ENCODE measurements at places on chromosomes 7 and 10.

DNA sequence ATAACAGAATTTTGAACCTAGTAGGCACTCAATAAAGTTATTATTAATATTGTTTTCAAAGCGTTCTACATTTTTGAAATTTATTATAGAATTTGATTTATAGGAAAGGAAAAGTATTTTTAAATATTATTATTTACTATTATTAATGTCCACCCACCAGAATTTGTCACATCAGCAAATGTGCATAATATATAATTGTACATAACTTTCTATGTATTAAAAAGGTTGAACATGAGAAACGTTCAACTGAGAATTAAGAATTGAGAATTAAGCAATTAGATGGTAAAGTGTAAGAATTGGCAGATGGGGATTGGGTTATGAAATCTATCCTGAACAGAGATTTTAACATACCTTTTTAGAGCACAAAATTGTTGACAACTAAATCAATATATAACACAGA is 129.8 kb downstream of the PTN start:
- DNase-seq: no peak

GRCh38 chr10:27537787-27538186 is 33.7 kb downstream of the RAB18 start:
- no peak for DNase-seq

GRCh38 chr7:102973096-102973802 is 60.4 kb downstream of the LRRC17 start:
- no peak for DNase-seq

DNA sequence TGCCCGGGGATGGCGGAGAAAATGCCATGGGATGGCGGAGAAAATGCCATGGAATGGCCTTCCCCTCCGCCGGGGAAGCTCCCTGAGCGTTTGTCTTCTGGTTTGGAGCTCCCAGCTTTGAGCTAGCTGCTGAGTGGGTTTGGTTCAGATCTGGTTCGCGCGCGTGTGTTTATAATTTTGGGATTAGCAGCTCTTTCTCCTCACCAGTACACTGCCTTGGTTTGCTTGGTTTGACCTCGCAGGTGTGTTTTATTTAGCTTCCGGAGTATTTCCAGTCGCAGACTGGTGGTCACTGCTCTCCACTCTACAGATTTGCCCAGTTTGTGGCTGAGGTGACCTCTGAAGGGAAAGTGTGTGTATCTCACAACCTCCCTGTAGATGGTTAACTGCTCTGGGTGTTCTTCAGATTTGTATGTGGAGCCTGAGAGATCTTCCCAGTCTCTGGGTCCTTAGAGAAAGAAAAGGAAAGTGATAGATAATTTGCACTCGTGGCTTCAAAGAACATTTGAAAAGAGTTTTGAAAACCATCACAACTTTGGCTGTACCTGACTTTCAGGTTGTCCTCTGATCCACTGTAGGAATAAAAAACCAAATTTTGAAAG is 597 bp downstream of the ZNF277 start:
- no peak for DNase-seq

GRCh38 chr10:33352615-33353014 is 18.1 kb upstream of the NRP1 start:
- no peak for DNase-seq

- no peak for DNase-seq
Observed at GRCh38 chr10:69501657-69502056, 50.4 kb downstream of the TSPAN15 start.

DNA sequence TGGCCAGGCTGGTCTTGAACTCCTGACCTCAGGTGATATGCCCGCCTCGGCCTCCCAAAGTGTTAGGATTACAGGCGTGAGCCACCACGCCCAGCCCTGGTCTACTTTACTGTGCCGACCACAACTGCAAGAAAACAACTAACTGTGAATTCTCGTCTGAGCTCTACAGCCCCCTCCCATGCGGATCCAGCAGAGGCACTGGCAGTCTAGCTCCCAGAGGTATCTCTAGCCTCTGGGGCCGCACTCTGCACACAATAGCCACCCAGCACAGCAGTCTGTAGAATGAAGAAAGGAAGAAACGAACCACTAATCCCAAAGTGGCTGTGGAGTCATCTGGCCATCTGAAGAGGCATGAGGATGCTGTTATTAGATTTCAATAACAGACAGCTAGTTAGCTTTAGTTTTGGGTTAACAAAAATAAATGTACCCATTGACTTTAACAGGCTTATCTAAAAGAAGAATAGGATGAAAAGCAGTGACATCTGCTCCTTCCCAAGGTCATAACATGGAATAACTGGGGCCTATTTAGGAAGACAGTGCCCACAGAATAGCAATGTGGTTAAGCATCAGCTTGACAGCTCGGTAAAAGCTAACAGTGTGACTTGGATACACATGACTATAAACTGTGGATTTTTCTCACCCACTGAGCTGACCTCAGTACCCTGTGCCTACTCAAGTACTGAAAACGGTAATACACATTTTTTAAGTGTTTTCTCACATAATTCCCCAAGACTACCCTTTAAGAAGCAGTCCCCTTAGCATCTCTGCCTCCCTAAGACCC is 131.9 kb downstream of the TNS3 start:
- DNase-seq: no peak

GRCh38 chr10:92284112-92284704 is 6.7 kb downstream of the CPEB3 start:
- DNase-seq: peak; percentile 14

- DNase-seq: no peak
Observed at GRCh38 chr10:70791386-70792039, 6.3 kb upstream of the TBATA start.

DNA sequence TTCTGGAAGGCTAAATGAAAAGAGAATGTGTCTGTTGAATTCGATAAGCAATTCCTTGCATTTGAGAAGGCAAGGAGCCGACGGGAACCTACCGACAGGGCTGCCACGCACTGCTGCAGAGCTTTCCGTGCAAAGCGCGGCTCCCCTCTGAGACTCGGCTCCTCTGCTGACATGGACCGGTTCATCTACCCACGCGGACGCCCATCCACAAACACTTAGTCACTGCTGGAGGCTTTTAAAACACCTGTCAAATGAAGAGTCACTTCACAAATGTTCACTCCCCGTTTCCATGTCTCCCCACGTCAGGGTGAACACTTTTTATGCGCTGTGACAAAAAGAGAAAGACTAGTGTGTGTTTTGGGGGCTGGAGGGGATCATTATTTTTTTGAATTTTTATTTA is 32.0 kb downstream of the AMZ1 start:
- DNase-seq: no peak

GRCh38 chr10:16348891-16349290 is 87.9 kb upstream of the PTER start:
- no peak for DNase-seq

DNA sequence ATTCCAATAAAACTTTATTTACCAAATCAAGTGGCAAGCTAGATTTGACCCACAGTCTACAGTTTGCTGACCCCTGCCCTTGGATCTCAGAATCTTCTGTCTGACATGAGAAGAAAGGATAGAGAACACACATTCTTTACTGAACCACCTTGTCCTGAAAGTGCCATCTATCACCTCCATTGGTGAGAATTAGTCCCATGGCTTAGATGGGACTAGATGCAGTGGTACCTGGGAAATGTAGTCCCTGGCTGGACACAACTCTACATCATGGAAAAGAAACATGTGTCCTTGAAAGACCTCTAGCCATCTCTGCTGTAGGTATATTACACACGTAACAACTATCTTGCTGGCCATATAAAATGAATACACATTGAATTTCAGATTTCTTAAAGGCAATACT is 336.2 kb downstream of the LHFPL3 start:
- no peak for DNase-seq

- no peak for DNase-seq
Observed at GRCh38 chr7:133932591-133932990, 194.5 kb upstream of the LRGUK start.

- peak; percentile 42 for DNase-seq
Observed at GRCh38 chr10:68561865-68562649, 1.9 kb downstream of the TET1 start.

- DNase-seq: no peak
Observed at GRCh38 chr10:103745341-103746247, 109.8 kb downstream of the SH3PXD2A start.

- no peak for DNase-seq
Observed at GRCh38 chr7:45358287-45358686, 200.7 kb downstream of the RAMP3 start.

- no peak for DNase-seq
Observed at GRCh38 chr7:22194658-22195273, 162.2 kb downstream of the RAPGEF5 start.

DNA sequence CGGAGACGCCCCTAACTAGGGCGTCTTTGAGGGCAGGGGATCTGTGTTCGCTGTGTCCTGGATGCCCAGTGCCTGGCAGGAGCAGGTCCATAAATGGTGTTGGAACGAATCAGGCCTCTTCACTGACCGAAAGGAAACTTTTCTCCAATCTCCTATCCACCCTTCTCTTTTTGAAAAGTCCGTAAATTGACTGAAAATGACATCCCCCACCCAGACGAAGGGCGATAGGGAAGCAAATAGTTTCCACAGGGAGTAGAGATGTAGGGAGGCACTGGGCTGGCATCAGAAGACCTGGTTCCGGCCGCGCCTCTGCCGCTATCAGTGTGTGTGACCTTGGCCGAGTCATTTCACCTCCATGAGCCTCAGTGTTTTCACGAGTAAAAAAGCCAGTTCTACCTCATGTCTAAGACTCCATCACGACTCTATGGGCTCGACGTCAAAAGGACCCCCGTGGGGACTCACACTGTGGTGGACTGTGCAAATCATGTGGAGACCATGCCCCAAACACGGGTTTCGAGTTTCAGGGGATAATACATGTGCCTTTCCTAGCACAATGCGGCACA is 497 bp upstream of the RAB11FIP2 start:
- DNase-seq: peak; percentile 22

DNA sequence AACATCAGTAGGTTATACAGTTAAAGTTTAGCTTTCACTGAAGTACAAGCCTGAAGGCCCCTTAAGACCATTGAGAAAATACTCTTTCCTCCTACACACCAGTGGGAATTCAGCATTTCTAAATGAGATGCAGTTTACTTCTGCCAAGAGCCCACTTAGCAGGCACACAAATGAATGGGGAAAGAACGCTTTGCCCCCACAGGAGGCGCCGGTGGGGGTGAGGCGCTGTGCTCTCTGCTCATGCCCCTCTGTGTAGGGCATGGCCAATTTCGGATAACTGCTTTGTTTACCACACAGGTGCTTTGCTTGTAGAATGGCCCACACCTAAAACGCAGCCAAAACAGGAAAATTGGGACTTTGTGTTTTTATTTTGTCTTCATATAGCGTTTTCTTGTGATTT is 15.9 kb upstream of the LAT2 start:
- no peak for DNase-seq

DNA sequence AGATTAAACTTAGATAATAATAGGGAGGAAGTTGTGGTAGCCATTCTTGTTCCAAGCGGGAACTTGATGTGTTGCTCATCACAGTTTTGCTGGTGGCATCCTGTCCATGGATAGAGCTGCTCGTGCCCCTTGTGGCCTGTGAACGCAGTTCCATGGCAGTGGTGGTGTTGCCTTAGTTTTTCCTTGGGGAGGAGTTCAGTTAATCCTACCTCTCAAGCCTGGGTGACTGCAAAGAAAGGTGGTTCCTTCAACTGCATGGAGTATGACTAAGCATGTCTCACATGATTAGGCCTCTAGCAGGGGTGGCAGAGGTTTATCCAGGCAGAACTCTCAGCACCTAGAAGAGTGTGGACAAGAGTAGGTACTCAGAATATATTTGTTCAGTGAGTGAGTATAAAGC is 99.7 kb downstream of the MAPK8 start:
- no peak for DNase-seq

DNA sequence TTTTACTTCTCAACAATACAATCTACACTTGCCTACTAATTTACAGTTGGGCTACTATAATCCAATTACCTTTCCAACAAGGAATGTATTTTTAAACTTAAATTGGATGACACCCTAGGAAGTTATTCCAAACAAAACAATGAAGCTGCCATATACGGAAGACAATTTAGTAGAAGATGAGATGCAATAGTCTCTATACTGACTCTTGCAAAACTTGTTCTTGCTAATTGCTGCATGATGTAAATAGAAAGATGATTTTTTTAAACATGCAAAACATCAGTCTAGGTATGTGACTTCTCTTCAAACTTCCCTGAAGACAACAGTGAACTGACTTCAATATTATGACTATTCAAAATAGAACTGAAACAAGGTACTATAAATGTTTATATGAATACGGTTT is 17.6 kb downstream of the NT5C3A start:
- no peak for DNase-seq

DNA sequence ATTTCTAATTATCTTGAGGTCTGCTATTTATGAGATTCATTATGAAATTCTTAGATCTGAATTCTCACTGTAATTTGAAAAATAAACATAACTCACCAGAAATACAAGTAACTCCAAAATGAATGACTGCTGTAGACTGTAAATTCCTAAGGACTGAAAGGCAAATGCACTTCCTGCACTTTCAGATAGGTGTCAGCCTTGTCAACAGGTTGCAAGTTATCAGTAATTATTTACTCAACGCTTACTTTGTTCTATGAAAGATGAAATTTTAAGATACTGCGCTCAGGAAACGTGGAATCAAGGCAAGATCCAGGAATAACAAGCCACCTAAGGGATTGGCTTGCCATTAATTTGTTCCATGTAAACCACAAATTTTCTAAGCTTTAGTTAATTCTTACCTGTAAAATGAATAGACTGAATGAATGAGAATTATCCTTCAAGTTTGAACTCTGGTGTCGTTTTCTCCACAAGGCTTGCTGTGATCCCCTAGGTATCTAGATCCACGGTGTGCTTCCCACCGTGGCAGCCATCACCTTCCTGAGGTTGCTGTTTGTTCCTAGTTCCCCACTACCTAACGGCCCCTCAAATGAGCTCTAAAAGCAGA is 12.6 kb downstream of the DHX32 start:
- peak; percentile 27 for DNase-seq

- DNase-seq: peak; percentile 53
Observed at GRCh38 chr7:35253710-35254495, at the start of gene TBX20. Gene TBX20 (minus strand): TSS chr7:35254100. CDS start chr7:35253620, 480 bp downstream.

- peak; percentile 72 for DNase-seq
Observed at GRCh38 chr7:30813466-30813865, 42.2 kb downstream of the MINDY4 start.

DNA sequence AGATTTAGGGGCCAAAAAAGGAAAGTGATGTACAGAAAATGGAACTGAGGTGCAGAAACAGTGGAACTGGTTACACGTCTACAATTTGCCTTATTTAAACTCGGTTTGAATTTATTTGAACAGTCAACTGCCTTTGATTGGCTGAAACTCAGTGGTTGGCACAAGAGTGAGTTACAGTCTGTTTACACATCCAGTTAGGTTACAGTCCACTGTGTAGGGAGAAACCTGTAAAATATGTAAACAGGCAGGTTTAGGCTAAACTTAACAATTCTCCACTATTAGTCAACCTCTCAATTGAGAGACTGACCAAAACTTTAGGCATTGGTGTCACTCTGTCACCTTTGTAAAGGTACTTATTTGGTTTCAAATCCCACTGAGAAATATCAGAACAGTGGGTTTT is 40.3 kb upstream of the RELN start:
- DNase-seq: no peak

DNA sequence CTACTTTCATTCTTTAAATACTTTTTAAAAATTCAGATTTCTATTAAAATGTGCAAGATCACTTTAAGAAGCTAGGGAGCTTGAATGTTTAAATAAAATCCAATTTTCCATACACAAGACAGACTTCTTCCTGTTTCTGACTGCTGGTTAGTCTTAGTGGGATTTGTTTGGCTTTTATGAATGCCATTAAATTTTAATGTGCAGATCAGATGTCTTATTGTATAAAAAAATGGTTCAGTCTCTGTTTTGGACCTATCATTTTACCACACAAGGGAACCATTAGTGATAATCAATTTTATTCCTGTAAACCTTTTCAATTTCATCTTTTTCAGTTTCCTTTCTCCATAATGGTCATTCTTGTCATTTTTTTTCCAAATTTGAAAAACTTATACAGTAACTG is 63.2 kb downstream of the VCL start:
- DNase-seq: peak; percentile 92

GRCh38 chr10:59126991-59127390 is 49.5 kb upstream of the PHYHIPL start:
- DNase-seq: no peak
